ENCODE measurements at places on chromosomes 4 and X. TPM values are rescaled to one million over a fixed set of nuclear protein-coding genes. Genes with fewer than 3 reads are reported as not detected.

DNA sequence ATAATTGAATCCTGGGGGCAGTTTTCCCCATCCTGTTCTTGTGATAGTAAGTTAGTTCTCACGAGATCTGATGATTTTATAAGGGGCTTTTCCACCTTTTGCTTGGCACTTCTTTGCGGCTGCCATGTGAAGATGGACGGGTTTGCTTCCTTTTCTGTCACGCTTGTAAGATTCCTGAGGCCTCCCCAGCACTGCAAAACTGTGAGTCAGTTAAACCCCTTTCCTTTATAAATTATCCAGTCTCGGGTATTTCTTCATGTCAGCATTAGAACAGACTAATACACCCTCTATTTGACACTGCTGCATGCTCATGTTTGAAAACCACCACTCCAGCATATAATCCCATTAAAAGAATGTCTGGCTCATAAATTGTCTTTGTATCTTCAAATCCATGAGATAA, 264.4 kb upstream of the ITM2A start:
- no peak for DNase-seq

Gene PNMA5
- total RNA-seq = not detected

Gene PNMA6F
- not detected for total RNA-seq

- DNase-seq = no peak
These were observed 20.3 kb downstream of the DNAAF6 start for GRCh38 chrX:107226757-107227156.

- DNase-seq = no peak
These were observed 1.3 kb downstream of the QDPR start for GRCh38 chr4:17510582-17510981.

- no peak for DNase-seq
These were observed 12.9 kb downstream of the LETM1 start for GRCh38 chr4:1842993-1843448.

DNA sequence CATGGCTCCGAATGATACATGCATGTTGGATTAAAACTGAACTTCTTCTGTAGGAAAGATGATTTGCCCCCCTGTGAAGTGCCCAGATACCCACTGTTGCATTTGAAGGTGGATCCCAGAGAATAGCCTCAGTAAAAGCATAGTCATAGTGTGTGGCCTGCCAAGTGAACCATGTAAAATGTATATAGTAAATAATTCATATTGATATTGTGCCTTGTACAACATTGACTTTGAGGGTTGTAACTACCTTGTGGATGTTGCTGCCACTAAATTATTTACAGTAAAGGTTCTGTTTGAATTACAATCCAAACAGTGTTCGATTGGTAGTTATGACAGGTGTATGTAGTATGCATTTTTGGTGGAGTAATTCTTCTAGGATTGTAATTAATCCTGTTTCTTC, 19.2 kb downstream of the TMEM131L start:
- DNase-seq = no peak

DNA sequence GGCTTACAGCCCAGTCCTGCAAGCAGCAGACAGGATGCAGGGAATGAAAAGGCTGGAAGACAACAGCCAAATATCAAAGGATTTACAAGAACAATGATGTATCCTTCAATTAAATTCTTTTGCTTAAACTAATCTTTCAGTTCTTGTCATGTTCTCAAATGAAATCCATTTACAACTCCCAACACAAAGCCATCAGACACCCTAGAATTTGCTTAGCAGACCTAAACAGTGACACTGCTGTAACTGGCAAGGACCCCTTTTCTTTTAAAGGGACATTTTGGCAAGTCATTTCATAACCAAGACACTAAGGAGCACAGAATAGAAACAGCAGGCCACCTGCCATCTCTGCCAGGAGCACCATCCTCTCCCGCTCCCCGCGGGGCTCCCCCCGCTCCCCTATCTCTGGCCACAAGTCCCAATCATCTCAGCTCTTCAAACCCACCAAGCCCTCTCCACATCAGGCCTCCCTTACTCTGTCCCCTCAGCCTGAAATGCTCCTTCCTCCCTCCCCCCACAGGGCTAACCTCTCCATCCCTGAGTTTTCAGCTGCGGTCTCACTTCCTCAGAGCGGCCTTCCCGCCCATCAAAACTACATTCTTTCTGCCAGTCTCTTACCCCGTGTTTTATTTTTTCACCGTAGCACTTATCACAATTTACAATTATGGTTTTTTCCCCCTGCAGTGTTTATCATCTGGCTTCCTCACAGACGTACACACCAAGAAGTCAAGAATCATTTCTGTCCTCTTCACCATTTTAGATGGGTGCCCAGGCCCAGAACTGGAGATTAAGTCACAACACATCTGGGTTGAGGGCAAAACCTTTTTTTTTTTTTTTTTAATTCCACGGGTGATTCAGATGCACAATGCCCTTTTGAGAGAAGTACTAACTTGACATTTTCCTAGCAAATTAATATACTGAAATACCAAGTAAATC, 45.8 kb downstream of the TSPAN5 start:
- no peak for DNase-seq

GRCh38 chrX:100447655-100448397, 37.8 kb upstream of the PCDH19 start:
- no peak for DNase-seq

- no peak for DNase-seq
These were observed 3.3 kb downstream of the KLF3 start for GRCh38 chr4:38667085-38667893.

GRCh38 chr4:6179362-6179761, 21.0 kb downstream of the JAKMIP1 start:
- DNase-seq = no peak

Gene SLC9A6
- 12.8 TPM for total RNA-seq

DNA sequence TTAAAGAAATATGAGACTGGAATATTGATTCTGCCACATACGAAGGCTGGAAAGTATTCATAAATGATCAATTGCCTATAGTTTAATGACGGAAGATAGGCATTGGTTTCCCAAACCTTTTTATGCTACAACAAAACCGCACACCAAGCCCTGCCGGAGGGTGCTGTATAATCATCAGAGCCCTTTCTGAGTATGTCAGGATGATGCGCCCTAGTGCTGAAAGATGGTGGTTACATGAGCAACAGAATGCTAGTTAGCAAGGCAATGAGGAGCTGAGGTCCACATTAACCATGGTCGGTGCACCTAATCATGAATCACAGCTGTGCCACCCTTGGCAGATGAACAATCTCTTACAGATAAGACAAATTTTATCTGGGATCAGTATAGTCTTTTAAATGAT, 491.1 kb downstream of the PACRGL start:
- no peak for DNase-seq

DNA sequence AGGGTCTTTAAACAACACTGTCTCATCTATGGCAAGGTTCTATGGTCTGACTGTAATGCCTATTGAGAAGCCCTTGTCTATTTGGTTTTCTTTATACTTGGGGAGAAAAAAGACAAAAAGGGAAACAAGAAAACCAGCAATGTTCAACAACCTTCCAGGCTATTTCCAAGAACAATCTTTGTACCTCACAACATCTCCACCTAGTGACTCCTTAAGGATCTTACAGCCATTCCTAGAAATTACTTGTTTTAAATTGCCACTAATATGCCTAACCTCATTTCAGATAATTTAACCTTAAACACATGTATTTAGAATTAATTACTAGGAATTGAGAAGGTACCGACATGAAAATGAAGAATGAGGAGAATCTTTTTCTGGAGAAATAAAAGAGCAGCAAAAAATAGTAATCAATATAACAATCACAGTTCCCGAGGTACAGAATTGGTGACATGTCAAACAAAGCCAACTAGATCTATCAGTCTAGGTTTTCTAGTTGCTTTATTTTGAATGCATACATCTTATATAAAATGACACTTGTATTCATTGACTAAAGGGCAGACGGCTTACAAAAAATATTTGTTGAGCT, 1.6 kb upstream of the RBM46 start:
- DNase-seq = no peak

- DNase-seq = no peak
These were observed 16.8 kb downstream of the BANK1 start for GRCh38 chr4:101807351-101807750.

DNA sequence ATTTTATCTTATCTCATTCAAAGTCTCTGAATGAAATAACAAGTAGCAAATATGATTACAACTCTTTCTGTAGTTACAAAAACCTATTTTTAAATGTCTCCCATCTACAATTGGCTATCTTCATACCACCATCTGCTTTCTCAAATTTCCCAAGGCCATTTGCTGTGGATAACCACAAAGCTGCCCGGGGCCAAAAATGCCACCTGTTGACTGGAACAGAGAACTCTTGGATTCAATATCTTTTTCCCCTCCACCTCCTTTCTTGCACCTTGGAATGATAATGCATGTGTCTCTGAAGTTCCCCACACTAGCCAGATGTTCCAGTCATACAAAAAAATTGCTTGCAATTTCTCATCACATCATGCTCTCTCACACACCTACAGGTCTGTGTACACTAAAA, 93.3 kb upstream of the SCML1 start:
- DNase-seq = no peak

GRCh38 chr4:54731552-54731951, 73.8 kb downstream of the KIT start:
- DNase-seq = no peak

Gene KCND1
- total RNA-seq = 2.0 TPM

Gene ARAF
- 31.4 TPM for total RNA-seq

DNA sequence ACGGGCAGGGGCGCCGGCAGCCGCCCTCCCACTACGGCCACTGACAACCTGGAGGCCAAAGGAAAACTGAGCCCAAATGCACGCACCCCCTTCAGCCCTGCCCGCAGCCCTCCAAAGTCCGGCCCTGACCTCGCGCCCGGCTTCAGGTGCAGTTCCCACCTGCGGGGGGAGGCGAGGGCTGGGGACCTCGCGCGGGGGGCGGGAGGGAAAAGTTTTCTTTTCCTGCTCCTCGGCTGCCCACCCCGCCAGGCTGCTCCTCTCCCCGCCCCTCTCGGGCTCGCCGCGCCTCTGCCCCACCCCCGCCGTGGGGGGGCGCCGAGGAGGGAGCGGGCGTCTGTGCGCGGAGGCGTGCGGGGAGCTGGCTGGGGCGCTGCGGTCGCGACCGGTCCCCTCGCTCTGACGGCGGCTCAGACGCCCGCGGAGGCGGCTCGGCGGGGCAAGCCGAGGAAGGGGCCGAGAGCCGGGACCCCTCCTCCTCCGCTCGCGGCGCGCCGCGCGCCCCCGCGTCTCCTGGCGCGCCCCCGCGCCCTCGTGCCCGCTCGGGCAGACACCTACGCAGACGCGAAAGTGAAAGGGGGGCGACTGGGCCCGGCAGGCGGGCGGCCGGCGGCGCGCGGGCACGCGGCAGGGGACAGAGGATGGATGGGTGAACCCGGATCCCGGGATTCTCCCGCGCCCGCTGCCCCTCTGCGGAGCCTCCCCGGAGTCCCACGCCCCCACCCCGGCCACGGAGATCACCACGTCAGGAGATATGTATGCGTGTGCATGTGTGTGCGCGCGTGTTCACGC, 3.1 kb upstream of the NR3C2 start:
- DNase-seq = no peak

Gene VCX2
- total RNA-seq = not detected

Gene HS6ST2
- total RNA-seq = 0.74 TPM

DNA sequence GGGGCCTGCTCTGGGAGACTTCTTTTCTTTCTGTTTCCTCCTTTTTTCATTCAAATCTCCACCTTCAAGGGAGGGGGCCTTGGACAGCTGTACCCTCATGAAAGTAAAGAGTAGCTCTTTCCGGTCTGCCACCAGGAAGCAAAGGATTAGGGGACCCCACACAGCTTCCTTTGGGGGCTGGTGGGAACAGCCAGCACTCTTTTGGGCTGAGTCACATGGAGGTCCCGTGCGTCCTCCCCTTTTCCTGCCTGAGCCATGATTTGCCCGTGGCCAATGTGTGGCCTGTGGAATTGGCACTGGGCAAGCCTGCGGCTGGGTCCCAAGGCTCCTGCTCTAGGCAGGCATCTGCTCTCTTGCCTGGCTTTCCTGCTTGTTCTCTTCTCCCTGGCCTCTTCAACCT, 65.5 kb downstream of the FHDC1 start:
- DNase-seq = no peak

GRCh38 chr4:186318481-186318880, 52.5 kb downstream of the F11 start:
- no peak for DNase-seq

- no peak for DNase-seq
These were observed 94.8 kb downstream of the TET2 start for GRCh38 chr4:105241451-105241850.

DNA sequence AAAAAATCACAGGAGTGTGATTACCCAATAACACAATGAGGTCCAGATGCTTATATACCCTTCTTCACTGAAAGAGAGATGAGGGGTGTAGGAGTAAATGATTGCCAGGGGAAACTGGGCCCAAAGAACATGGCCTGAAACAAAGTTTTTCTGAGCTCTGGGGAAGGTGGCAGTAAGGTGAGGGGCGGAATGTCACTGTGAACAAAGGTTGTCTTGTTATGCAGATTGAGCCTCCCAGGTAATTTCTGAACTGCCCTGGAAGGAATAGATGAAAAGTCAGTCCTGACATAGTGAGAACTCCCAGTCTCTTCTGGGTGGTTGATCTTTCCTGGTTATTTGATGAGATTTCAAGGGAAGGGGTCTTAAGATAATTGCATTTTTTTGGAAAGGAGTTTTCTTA, 2.5 kb upstream of the TMEM47 start:
- no peak for DNase-seq

GRCh38 chrX:95318882-95319281, 1365.8 kb upstream of the DIAPH2 start:
- no peak for DNase-seq

Gene RAB39B
- total RNA-seq = 0.74 TPM

Gene TMEM35A
- total RNA-seq = 5.4 TPM

GRCh38 chrX:38154818-38155217, 65.9 kb downstream of the SRPX start:
- no peak for DNase-seq

GRCh38 chr4:150849016-150849415, 166.1 kb downstream of the LRBA start:
- no peak for DNase-seq

- DNase-seq = no peak
These were observed 28.1 kb downstream of the XAGE5 start for GRCh38 chrX:52839137-52839536.

GRCh38 chr4:83074086-83074704, 39.2 kb downstream of the COPS4 start:
- DNase-seq = no peak

DNA sequence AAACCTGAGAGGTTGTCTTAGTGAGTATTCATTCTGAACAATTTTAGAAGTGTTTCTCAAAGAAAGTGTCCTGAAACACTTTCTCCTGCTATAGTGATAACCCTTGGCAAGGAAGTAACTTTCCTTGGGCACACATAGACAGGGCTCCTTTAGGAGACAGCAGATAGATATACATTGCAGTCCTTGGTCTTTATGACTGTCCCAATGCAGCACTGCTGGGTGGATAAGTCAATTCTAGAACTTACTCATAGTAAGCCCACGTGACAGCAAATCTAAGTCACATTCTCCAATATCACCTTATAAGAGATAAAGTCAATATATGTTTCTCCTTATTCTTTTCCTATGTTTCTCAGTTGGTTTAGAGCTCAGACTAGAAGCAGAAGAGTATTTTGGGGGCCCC, 46.7 kb downstream of the GPRASP3 start:
- DNase-seq = no peak

Gene PDHA2
- total RNA-seq = not detected

Measured in vagina (tissue), 2 donors.